ENCODE measurements at places on chromosomes 1 and 21.

DNA sequence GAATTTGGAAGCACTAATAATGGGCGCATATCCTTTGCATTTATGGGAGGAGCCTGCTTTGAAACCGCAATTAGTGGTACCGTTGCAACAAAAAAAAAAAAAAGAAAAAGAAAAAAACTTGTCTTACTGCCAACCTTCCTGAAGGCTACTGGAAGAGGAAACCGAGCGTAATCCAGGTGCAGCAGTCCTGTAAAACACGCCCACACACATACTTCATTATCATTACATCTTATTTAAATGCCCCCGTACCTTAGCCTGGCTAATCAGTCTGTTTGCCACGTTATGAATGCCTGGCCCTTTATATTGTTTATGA, 686 bp upstream of the ZNF281 start:
- DNase-seq: no peak

DNA sequence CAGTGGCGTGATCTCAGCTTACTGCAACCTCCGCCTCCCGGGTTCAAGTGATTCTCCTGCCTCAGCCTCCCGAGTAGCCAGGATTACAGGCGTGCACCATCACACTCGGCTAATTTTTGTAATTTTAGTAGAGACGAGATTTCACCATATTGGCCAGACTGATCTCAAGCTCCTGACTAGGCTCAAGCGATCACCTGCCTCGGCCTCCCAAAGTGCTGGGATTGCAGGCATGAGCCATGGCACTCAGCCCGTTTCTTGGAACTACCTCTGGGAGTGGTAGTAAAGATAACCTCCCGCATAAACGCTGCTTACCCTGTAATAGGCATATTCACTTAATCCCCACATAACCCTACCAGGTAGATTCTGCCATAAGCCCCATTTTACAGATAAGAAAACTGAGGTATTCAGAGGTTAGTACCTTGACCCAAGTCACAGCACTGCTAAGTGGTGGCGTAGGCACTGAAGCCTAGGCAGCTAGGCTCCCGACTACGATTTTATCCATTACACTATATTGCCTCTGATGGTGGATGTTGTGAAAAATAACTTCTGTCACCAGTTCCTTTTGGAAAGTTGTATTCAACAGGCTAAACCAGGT, 143.8 kb downstream of the SDCCAG8 start:
- DNase-seq: no peak

DNA sequence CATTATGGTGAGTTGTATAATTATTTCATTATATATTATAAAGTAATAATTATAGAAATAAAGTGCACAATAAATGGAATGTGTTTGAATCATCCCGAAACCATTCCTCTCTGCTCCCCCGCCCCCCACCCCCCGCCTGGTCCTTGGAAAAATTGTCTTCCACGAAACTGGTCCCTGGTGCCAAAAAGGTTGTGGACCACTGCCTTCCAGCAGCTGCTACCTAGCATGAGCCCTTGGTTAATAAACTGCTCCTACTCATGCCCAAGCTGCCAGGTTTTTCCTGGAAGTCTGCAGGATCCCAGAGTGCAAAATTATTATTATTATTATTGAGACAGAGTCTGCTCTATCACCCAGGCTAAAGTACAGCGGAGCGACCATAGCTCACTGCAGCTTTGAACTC, 6.8 kb upstream of the IFNGR2 start:
- DNase-seq: no peak

DNA sequence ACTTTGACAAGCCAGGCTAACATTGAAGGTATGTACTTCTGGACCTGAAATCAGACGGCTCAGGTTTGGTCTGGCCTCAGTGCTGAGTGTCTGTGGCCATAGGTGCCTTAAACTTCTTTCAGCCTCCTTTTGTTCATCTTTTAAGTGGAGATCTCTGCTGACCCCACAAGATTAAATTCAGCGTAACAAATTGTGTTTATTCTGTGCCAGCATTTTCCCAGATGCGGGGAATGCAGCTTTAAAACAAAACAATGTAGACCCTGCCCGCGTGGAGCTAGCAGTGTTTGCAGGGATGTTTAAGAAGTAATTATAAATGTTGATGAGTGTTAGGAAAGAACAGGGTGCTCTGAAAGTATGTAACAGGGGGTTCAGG, 923 bp downstream of the CAP1 start:
- no peak for DNase-seq
